ENCODE measurements at places on chromosomes 4 and X.

- no peak for DNase-seq
Measured at GRCh38 chr4:189497516-189497915, 443.2 kb upstream of the FRG1 start.

GRCh38 chr4:8152865-8153257, 5.8 kb downstream of the ABLIM2 start:
- no peak for DNase-seq

- no peak for DNase-seq
Measured at GRCh38 chr4:107034996-107035818, 906 bp downstream of the DKK2 start.

GRCh38 chr4:88630756-88631155, 38.5 kb downstream of the HERC3 start:
- no peak for DNase-seq

GRCh38 chr4:8618421-8618820, 25.9 kb downstream of the CPZ start:
- no peak for DNase-seq

- no peak for DNase-seq
Measured at GRCh38 chr4:163613383-163613782, 118.9 kb downstream of the TMA16 start.

- no peak for DNase-seq
Measured at GRCh38 chrX:29890004-29890403, 325.4 kb upstream of the MAGEB2 start.

All from dermis microvascular lymphatic vessel endothelial cell (primary cell).